ENCODE measurements at places on chromosomes 2 and 18.
A peak's percentile ranks its signal among the peaks of the same experiment; 100 is the strongest.

DNA sequence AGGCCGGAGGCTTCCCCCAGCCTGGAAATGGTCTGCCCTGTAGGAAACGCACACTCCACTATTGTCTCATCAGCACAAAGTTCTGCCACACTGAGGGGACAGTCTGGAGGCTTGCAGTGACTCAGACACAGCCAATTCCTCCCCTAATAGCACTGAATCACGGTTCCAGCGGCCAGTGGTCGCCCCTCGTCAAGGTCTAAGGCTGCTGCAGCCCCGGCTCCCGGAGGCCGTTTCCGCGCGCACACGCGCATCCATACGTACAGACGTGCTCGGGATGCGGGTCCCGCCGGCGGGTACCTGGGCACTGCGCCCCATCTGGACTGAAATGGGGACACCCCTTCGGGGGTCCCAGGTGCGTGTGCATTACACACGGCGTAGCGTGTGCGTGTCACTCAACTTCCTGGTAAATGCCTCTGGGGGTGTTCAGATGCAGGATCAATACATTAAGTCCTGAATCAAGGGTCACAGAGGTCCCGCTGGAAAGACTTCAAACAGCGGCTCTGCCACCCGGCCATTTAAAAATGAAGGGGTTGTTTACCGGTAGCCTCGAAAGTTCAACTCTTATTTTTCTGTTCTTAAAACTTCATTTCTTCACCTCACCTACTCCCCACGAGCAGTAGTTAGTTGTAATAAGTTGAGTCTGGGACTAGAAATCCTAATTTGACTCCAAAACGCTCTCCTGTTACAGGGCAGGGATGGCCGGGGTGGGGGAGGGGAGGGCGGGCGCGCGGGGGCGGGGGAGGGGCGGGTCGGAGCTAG lies 572 bp upstream of the ZNF516 start:
- peak; percentile 66 for DNase-seq

- DNase-seq, result no peak
Observed at GRCh38 chr18:63131959-63132818, 187.4 kb downstream of the BCL2 start.

DNA sequence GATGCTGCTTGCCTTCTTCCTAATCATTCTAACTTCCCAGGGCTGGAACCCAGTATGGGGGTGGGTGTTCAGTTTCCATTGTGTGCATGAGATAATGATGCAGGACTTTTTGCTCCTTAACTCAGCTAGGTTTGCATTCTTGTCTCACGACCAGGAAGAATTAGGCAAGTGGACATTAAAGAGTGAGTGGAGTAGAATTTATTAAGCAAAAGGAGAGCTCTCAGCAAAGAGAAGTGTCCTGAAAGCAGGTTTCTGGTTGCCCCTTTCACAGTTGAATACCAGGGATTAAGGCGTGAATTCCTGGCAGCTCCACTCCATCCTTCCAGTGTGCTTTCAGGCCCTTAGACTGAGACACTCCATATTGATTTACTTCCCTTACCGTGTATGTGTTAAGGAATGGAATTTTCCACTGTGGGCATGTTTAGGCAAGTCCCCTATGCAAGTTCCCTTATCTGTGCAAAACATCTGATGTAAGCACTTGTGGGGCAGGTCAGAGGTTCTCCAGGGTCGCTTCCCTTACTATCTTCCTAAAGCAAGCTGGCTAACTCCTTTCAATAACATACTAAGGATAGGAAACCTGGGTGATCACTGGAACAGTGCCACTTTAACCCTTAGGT lies 126.5 kb downstream of the GPR39 start:
- DNase-seq, result no peak

DNA sequence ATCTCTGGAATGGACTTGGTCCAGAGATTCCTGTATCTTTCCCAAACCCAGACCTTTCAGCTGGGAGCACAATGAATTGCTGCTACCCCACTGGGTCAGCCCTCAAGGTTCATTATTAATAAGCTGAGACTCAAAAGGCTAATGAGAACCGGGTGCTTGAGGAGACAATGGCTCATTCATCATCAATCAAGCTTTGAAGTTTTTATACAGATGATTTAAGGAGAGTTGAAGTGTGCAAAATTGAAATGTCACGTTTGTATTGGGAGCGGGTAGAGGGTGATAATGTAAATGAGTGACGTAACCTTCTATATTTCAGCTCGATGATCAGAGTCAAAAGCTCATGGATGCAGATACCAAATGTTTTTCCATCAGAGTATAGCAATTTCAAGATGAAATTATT lies 744.9 kb downstream of the ERBB4 start:
- DNase-seq, result no peak

GRCh38 chr2:238069877-238070276 lies 9.1 kb downstream of the SCLY start:
- no peak for DNase-seq

DNA sequence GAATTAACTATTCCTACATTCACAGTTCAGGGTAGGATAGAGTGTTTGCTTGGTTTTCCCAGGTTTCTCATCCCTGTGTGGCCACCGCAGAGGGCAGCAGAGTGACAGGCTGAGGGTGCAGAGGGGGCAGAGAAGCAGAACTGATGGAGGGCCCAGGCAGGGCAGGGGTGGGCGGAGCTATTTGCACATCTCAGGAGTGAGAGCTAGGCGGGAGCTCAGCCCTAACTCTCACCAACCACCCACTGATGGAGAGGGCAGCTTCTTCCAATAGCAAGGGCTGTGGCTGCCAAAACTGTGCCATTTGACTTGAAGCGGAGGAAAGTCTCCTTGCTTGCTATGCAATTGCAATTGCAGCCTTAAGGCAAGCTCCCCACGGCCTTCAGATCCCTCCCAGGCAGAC lies 12.0 kb upstream of the DARS1 start:
- no peak for DNase-seq

DNA sequence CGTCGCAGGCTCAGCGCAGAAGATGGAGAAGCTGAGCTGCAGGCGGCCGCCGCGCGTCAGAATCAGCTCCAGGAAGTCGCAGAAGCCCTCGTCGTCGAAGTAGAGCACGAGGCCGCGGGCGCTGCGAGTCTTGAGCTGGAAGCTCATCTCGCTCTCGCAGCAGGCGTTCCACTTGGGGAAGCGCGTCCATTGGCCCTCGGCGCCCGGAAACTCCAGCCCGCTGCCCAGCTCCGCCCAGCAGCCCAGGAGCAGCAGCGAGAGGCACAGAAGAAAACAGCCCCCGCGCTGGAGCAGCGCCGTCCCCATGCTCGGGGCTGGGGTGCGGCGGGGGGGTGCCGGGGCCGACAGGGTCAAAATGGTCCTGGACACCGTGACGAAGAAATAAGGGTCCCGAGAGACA lies 4.0 kb downstream of the NRXN1 start:
- no peak for DNase-seq

DNA sequence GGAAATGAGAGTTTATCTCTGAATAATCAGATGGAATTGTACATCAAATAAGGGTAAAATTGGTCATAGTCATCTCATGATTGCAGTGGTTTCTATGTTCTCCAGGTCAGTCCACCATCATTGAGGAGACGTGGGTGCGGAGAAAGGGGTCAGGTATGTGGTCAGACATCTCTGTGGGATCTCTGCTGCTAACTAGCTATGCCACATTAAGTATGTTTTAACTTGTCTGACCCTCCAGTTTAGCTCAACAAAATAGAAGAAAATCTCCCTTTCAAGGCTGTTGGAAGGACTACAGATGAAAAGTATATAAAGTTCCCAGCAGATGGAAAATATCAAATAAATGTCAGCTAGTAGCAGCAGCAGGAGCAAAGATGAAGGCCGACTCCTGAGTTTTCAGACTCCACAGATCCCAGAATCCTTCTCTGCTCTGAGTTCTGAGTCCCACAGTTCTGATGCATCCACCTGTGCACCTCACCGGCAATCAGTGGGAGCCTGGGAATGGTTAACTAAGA lies 106.6 kb upstream of the CYP1B1 start:
- DNase-seq, result no peak

DNA sequence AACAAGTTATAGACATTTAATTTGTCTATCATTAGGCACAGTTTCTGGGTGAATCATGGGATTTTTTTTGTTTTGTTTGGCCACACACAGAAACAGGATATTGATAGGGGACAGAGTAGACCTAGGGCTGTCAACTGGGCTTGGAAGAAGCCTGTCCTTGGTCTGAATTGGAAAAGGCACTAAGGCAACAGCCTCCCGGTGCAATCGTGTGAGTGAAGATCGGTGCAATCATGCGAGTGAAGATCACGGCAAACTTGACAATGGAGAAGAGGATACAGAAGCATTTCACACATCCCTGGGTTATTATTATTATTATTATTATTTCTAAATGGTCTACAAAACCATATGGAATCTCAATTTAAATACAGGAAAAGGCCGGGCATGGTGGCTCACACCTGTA lies 94.5 kb downstream of the ACKR3 start:
- no peak for DNase-seq

DNA sequence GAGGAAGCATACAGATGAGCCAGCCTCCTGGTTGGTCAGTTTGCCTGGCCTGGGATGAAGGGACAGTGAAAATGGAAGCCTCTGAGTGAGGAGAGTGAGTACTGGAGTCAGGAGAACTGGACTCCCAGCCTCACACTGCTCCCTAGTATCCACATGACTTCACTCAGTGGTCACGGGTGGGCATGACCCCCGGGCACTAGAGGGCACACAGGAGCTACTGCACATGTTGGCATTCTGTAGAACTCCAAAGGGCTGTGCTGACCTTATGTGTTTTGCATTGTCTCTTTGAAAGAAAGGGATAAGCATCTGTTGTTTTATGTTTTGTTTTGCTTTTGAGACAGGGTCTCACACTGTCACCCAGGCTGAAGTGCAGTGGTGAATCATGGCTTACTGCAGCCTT lies 23.7 kb downstream of the NCAPH start:
- no peak for DNase-seq

DNA sequence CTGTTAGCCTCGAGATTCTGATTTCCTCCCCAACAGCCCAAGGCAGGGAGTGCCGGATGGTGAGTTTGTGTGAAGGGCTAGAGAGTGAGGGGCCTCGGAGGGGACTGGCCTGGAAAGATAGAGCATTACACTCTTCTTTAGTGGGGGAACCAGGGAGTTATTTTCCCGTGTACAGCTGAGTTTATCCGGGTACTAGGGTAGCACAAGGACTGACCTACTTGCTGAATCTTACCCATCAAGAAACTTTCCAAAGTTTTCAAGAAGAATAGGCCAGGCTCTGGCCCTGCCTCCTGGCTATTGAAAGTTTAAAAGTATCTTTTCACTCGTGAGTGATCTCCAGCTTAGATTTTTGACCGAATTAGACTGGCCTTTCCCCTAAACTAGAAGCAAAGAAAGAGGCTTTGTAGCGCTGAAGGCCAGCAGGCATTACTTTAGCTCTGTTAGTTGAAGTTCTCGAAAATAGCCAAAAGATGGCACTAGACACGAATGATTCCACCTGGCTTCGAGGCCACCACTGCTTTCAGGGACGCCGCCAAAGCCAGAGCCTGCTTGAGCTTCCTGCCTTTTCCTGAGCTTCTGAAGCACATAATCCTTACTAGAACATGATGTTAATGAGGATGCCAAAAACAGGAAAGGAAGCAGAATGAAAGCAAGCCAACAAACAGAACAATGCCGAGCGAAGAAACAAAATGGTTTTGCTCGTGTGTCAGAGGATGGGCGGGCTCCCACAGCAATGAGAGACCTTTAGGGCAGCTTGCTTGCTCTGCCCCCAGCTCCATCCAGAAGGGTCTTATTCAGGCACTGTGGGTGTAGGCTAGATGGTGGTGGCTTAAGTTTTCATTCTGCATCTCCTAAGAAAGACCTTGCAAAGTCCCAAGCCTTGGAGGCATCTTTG lies 55.8 kb downstream of the TSN start:
- DNase-seq, result peak; percentile 64

DNA sequence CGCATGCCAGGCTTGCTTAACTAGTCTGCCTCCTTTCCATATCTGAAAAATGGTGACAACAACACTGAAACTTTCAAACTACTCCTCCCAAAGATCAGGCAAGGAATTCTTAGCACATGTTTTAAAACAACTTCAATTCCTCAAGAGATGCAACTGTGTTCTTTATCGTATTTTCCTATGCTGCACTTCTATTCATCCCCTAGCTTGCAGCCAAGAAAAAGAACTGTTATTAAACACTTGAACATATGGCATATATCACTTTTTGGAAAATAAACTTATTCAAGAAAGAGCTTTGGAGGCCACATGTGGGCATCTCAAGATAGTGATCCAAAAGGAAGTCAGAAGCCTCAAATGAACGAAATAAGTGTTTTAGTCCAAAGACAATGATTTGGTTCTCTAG lies 75.6 kb upstream of the STAM2 start:
- DNase-seq, result no peak

- DNase-seq, result peak; percentile 52
Observed at GRCh38 chr2:71711133-71711855, 257.9 kb downstream of the DYSF start.
